ENCODE measurements at places on chromosomes 6 and 20.
A peak's percentile ranks its signal among the peaks of the same experiment; 100 is the strongest.

- DNase-seq: no peak
These were observed 581.8 kb downstream of the CD109 start for GRCh38 chr6:74277777-74278186.

DNA sequence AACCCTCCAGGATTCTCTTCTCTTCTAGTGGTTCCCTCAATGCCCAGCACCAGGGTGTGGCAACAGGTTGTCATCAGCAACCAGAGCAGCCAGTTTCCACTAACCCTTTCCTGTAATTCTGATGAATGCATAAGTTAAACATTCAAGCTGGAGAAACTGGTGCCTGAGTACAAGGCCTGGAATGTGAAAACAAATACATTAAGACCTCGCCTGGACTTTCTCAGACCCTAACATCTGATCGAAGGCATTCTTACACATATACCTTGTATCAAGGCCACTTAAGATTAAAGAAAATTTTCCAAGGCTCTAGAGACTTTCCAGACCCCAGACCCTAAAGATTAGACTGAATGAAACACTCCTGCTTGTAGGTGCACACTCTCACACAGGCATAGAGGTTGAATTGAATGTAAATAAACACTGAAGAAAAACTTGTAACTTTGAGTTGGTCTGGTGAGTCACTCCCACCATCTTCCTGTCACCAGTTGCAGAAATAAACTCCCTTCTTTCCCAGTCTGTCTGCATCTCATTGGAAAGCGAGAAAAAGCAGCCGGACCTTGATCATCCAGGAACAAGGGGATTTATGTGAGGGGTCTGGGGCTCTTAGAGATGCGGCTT lies 9.0 kb downstream of the LRP11 start:
- no peak for DNase-seq

GRCh38 chr20:58512808-58513552 lies 2.2 kb downstream of the APCDD1L start:
- DNase-seq: no peak

- DNase-seq: peak; percentile 75
These were observed 73.1 kb downstream of the OR2B2 start for GRCh38 chr6:27838945-27839625.

GRCh38 chr6:167140589-167141474 lies 16.9 kb downstream of the GPR31 start:
- no peak for DNase-seq

DNA sequence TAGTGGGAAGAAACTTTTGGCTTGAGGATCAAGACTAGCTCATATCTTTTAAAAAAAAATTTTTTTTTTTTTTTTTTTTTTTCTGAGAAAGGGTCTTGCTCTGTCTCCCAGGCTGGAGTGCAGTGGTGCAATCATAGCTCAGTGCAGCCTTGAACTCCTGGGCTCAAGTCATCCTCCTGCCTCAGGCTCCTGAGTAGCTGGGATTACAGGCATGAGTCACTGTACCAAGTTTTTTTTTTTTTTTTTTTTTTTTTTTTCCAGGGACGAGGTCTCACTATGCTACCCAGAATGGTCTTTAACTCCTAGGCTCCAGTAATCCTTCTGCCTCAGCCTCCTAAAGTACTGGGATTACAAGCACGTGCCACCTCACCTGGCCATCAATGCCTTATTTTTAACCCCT lies 27.9 kb downstream of the GCLC start:
- no peak for DNase-seq

- no peak for DNase-seq
These were observed 5.5 kb downstream of the ANKEF1 start for GRCh38 chr20:10040070-10040975.

- no peak for DNase-seq
These were observed 147.0 kb downstream of the SYNDIG1 start for GRCh38 chr20:24616258-24617079.

- no peak for DNase-seq
These were observed 2.0 kb downstream of the AIF1 start for GRCh38 chr6:31617010-31617409.

- DNase-seq: no peak
These were observed 71.1 kb downstream of the ASCC3 start for GRCh38 chr6:100810015-100810414.

DNA sequence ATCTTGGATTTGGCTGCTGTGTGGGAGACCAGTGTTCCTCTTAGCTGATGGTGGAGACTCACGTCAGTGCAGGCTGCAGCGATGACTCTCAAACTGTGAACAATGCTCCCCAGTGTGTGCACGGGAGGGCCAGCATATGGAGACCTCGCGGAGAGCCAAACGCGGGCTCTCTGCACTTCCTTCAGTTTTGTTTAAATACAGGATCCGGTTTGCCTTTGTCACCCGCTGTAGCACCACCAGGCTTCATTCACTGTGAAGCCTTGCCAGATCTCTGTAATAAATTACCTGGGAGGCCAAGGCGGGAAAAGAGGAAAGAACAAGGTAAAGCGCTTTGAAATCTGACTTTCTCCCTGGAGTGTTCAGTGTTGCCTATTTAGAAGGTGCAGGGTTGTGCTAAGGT lies 30.7 kb upstream of the TMEM14A start:
- no peak for DNase-seq

- DNase-seq: no peak
These were observed 217.5 kb downstream of the TMEM200A start for GRCh38 chr6:130583268-130583667.

DNA sequence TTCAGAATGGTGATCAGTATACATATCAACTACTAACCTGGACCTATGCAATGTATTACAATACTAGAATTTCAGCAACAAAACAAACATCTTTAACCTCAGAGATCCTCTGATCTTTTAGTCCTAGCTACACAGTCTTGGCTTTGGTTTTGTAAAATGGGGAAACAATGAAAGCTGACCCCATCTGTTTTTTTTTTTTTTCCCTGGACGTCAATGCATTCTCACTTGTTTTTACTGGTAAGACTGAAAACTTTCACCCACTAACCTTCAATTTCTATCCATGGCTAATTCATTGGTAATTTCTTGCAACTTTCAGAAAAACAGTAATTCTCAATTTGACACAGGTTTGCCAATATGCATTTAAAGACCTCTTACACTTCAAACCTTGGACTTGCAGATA lies 3.0 kb downstream of the KIF13A start:
- DNase-seq: no peak

DNA sequence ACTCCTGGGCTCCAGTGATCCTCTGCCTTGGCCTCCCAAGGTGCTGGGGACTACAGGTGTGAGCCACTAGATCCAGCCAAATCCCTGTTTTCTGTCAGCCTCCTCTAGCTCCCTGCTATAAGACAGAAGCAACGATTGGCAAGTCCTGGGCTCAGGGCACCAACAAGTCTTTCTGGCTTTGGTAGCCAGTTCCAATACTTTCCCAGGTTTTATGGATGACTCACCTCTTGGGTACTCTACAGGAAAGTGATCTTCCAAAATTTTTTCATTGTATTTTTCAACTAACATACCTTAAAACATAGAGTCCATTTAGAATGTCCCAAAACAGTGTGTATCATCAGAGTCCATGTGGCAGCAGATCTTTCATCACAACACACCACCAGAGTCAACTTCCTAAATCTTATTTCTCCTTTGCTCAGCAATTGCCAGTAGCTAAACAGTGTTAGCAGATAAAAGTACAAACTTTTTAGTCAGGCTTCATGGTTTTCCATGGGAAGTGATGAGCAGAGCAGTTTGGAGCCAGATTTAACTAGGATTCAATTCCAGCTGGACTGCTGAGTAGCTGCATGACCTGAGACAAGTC lies 13.3 kb downstream of the GABBR1 start:
- DNase-seq: no peak

- no peak for DNase-seq
These were observed 102.6 kb downstream of the CDC5L start for GRCh38 chr6:44489910-44490604.

GRCh38 chr6:108587258-108588059 lies 26.7 kb downstream of the FOXO3 start:
- DNase-seq: peak; percentile 49

DNA sequence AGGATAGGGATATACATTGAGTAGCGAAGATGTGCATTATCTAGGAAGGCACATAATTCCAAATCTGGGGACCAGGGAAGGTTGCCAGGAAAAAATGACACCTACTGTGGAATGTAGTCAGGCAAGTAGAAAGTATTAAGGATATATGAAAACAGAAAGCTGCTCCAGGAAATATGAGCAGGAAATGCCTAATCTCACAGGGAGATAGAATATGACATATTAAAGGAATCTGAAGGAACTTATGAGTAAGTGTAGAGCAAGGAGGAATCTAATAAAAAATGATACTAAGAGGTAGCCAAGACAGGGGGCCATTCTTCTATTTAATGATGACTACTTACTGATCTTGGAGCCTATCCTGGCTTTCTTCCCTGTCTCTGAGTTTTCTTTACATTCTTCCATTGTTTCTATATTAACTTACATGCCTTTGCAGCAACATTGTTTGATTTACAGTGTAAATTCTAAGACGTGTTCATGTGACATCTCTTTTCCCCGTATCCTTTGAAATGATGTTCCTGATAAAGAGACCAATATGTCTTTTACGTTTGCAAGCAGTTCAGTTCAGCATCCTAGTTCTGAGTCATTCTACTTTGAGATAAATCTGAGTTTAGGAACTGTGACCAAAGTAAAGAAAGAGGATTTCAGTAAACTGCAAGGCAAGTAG lies 58.6 kb downstream of the TINAG start:
- no peak for DNase-seq

DNA sequence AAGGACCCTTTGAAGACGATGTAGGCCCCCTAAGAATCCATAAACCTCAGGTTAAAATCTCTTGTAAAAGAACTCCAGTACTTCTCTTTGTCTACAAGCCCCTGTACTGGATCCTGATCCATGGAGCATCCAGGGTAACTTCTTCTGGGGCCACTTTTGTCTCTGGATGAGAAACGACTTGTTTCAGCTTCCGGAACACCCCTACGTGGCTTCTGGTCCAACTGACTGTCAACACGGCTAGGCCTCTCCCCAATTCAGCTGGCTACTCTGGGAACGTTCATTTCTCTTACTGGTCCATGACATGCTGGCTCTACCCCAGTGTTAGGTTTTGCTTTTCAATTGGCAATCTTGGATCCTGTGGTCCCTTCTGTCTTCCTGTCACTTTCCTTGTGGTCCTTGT lies 198.0 kb downstream of the BACH2 start:
- no peak for DNase-seq

DNA sequence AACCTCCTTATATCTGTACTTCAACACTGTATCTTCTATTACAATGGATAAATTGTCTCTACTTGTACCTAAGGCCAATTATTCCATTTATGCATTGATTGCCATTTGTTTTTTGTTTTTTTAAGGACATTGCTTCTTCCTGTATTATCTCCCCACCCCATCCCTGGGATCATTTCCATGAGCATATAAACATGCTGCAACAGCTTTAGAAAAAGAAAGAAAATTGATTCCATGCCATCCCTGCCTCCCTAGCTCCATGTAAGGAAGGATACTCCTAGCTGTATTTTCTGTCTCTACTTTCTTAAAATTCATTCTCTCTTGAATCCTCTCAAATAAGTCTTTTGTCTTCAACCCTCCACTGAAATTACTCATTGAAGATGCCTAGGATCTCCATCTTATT lies 101.8 kb upstream of the SIM1 start:
- DNase-seq: no peak

- DNase-seq: no peak
These were observed 5.4 kb downstream of the DLL1 start for GRCh38 chr6:170285482-170285881.

DNA sequence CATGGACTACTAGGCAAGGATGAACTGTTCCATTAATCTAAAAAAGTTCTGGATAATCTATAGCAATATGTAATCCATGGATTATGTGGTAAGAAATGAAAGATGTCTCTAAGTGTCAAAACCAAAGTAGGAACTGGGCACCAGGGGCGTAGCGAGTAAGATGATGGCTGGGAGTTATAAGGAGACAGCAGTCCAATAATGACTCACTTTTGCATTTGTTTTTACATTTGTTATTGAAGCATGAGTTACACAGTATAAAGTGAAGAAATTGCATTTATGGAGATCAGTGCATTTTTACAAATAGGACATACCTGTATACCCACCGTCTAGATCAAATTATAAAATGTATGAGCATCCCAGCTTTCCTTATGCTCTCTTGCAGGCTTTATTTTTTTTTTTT lies 878.5 kb upstream of the MAP3K7 start:
- DNase-seq: no peak

DNA sequence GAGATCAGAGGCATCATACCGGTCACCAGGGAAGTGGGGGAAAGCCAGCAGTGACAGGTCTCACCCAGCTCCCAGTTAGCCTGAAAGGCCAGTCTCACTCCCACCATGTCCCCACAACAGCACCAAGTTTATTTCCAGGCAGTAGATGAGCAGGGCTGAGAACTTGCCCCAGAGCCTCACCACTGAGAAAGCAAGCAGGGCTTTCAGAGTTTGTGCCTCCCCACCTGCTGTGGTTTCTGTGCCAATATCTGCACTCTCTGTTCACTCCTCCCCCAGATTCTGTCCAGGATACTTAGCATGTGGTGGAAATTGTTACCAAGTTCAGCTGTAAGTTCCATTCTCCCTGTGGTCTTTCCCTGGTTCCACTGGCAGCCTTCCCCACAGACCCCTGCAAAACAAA lies 255.0 kb upstream of the HTR1E start:
- no peak for DNase-seq

- no peak for DNase-seq
These were observed 21.0 kb downstream of the CST7 start for GRCh38 chr20:24970030-24970553.

DNA sequence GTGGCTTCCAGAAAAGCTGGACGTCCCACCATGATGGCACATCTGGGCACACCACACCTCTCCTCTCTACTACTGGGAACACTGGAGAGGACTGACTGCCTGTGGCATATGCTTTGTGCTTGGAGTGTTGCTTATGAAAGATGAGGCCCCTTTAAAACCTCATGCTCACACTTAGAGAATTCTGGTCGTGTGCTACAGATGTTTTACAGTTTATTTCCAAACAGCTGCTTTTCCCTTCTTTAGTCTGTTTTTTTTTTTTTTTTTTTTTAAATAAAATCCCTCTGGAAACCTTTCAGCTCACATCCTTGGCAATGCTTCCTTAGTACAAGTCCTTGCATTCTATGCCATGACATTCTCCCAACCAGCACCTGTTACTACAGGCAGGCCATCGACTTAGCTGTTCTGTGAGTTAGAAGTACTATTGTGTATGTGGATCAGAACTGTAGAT lies 60.3 kb downstream of the BMP6 start:
- DNase-seq: no peak

DNA sequence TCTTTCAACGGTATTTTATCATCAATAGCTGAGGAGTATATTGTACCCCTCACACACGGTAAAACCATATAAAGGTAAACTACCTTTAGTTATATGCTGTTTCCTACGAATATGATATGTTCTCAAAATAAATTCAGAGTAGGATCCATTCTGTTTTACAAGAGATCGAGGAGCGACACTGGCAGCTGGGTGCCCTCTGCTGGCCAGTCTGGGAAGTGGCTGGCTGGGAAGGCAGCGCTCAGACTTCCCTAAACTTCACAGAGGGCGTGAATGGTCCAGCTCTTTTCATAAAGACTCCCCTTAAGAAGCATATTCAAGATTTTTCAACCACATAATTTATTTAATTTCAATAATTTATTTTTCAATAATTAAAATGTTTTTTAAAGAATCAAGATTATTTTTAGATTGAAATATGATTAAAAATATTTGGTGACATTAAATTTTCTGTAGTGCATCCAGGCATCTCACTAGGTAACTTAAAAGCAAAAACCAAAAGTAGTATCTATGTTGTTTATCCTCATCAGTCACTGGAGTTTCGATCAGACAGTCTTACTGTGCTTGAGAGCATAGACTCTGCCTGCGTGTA lies 187.5 kb upstream of the PDE10A start:
- peak; percentile 63 for DNase-seq

All from NB4 (cell line).